ENCODE measurements at places on chromosomes 6 and 20.

- DNase-seq: no peak
Measured at GRCh38 chr6:85673198-85674139, 30.8 kb upstream of the SYNCRIP start.

GRCh38 chr6:23106951-23107350 is 537.6 kb downstream of the HDGFL1 start:
- peak; percentile 91 for DNase-seq

DNA sequence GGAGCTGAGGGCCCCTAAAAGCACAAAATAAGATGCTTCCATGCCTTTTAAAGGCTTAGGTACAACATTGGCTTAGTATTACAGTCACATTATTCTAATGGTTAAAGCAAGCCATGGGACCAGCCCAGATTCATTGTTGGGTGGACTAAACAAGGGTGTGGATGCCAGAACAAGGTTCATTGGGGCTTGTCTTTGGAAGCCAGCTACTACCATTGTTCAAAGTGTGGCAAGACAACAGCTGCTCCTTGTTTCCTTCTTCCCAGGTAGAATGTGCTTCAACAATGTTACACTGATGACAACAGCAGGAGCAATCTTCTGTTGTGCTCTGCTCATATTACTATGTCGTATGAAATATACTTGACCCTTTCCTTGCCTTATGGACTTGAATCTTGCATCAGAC is 261.5 kb downstream of the TBC1D7 start:
- no peak for DNase-seq

GRCh38 chr6:117506907-117507306 is 24.4 kb downstream of the DCBLD1 start:
- no peak for DNase-seq

GRCh38 chr20:62820208-62820961 is 3.5 kb downstream of the COL9A3 start:
- DNase-seq: no peak

DNA sequence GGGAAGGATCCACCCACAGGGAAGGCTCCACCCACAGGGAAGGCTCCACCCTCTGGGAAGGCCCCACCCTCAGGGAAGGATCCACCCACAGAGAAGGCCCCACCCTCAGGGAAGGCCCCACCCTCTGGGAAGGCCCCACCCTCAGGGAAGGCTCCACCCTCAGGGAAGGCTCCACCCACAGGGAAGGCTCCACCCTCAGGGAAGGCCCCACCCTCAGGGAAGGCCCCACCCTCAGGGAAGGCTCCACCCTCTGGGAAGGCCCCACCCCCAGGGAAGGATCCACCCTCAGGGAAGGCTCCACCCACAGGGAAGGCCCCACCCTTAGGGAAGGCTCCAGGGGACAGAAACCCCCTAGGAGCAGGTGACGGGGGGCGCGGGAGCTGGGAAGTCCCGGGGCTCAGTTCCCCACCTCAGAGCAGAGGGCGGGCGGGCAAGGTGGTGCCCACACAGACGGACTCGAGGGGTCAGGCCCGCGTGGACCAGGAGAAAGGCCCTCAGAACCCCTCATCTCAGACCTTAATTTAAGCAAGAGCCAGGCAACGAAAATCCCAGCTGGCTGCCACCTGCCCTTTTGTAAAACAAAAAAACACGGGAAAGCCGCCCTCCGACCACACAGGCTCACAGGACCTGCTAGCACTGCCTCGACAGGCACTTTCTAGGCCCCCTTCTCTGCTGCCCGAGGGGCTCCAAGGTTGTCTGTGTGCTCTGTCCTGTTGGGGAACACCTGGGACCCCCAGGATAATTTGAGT is 39.7 kb downstream of the KCNQ2 start:
- DNase-seq: no peak

DNA sequence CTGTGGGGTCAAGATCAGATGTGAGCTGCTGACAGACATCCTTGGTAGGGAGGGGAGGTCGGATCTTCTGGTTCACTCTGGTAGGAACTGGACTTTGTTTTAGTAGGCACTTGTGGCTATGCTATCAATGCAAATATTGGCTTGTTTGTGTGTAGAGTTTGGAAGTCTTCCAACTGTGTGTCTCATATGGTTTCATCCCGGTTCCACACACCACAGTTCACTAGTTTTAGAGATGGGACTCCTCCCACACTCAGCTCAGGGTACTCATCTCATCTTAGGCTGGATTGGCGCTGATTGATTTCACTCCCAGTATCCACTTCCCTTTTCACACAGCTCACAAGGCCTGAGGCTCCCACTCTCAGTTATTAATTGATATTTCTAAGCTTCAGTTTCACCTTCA is 161.3 kb downstream of the THBS2 start:
- DNase-seq: peak; percentile 51

GRCh38 chr6:114998492-114998891 is 655.7 kb upstream of the HS3ST5 start:
- no peak for DNase-seq

GRCh38 chr6:41712651-41713103 is 22.7 kb downstream of the TFEB start:
- no peak for DNase-seq

- DNase-seq: peak; percentile 63
Measured at GRCh38 chr6:148831531-148831930, 84.7 kb downstream of the UST start.

- DNase-seq: peak; percentile 91
Measured at GRCh38 chr6:113813142-113813541, 44.0 kb upstream of the MARCKS start.

GRCh38 chr6:156919370-156919769 is 142.2 kb downstream of the ARID1B start:
- no peak for DNase-seq

GRCh38 chr6:53361549-53362031 is 12.8 kb upstream of the ELOVL5 start:
- DNase-seq: no peak

- no peak for DNase-seq
Measured at GRCh38 chr6:8043221-8043620, 21.0 kb downstream of the BLOC1S5 start.

- DNase-seq: no peak
Measured at GRCh38 chr6:4157506-4157905, 22.1 kb upstream of the ECI2 start.

DNA sequence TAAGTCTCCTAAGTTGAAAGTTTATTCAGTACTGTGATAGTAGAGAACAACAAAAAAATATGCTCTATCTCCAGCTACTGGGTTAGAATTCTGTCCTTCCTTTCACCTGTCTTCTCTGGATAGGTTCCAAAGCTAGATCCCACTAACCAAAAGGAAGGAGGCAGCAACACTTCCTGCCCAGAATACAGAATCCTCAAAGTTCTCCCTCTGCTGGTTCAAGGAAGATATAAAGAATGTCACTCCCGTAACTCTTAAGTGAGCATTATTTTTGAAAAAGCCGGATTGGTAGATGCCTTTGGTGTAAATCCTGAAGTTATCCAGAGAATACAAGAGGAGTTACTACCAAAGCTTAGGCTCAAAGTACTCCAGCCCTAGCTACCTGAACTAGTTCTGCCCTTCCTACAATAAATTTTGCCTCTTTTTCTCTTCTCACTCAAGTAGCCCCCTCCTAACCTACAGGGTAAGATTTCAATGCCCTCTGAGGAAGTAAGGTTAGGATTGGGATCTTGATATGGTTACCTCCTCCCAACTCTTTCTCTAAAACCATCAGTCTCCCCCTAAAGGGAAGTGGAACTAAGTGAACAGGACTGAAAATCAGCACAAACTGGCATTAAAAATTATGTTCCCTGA is 26.0 kb upstream of the CRIP3 start:
- DNase-seq: peak; percentile 71

DNA sequence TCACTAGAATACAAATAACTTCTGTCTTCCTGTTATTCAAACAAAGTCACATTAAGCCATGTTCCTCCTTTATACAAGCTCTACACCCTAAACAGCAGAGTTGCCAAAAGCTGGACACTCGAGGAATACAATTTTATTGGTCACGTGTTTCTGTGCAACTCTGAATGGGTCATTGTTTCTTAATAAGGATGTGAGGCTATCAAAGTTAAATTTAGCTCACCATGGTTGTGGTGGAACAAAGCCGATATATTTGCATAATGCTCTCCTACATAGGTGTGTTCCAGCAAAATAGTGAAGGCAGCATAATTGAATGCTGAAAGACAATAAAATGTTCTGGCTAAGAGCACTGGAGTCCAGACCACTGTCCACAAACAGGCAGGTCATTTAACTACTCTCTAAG is 36.9 kb upstream of the CD2AP start:
- no peak for DNase-seq

GRCh38 chr6:166848979-166849748 is 107.2 kb downstream of the RNASET2 start:
- no peak for DNase-seq

DNA sequence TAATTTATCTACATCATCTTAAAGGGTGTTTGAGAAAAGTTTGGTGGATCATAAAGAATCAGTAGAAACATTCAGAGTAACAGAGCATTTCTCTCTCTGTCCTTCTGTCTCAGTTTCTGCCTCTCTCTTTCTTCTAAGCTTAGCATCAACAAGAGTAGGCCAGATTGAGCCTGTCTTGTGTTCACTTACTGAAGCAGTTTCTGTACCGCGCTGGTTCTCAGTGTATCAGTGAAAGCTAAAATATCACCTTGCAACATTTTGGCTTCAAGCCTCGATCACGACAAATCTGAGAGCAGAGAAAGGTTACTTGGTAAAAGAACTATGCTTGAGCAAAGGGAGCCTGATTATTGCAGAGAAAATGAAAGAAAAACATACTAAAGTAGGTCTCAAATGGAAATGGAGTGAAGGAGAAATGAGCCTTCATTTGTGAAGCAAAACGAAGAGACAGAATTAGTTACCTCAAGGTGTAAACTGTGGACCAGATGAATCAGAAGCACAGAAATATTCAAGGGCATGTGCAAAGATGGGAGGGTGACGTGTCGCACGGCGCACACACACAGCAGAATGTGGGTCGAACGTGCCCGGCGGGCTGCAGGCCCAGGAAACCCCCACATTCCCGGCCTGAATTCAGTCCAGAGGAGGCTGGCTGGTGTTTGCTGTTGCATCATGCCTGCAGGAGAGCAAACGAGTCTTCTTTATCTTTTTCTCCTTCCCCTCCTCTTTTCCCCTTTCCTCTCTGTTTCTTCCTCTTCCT is 509.3 kb downstream of the QKI start:
- DNase-seq: no peak

- DNase-seq: no peak
Measured at GRCh38 chr20:60636417-60636816, 615.6 kb upstream of the CDH4 start.

DNA sequence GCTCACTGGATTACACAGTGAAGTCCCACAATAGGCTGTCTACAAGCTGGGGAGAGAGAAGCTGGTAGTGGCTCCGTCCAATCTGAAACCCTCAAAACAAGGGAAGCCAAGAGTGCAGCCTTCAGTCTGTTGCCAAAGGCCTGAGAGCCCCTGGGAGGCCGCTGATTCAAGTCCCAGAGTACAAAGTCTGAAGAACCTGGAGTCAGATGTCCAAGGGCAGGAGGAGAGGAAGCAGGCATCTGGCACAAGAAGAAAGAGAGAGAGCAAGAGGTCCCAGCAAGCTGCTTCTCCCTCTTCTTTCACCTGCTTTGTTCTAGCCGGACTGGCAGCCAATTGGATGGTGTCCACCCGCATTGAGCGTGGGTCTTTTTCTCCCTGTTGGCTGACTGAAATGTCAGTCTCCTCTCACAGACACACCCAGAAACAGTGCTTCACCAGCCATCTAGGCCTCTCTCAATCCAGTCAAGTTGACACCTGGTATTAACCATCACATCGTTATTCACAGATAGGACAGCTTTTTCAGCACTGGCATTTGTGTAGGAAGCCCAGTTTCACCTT is 51.2 kb downstream of the CRYBG1 start:
- DNase-seq: no peak

GRCh38 chr6:52186480-52186879 is 305 bp downstream of the IL17A start:
- no peak for DNase-seq

GRCh38 chr6:111589366-111589765 is 16.3 kb downstream of the TRAF3IP2 start:
- DNase-seq: peak; percentile 92

- peak; percentile 38 for DNase-seq
Measured at GRCh38 chr6:17964633-17965032, 22.8 kb downstream of the KIF13A start.

DNA sequence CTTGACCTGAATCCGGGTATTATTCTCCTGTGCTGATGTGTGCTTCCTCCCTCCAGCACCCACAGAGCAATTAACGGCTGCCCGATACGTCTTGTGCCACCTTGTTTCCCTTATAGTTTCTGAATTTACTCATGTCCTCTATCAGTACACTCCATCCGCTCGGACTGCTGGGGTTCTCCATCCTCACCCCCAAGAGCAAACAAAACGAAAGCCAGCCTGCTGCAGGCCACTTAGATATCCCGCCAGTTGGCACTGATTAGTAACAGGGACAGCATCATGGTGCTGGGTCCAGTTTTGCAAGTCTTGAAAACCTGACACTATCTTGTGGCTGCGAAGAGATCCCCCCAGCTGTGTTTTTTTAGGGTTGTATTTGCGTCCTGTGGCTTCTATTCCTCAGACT is 71.8 kb downstream of the SSR1 start:
- no peak for DNase-seq

DNA sequence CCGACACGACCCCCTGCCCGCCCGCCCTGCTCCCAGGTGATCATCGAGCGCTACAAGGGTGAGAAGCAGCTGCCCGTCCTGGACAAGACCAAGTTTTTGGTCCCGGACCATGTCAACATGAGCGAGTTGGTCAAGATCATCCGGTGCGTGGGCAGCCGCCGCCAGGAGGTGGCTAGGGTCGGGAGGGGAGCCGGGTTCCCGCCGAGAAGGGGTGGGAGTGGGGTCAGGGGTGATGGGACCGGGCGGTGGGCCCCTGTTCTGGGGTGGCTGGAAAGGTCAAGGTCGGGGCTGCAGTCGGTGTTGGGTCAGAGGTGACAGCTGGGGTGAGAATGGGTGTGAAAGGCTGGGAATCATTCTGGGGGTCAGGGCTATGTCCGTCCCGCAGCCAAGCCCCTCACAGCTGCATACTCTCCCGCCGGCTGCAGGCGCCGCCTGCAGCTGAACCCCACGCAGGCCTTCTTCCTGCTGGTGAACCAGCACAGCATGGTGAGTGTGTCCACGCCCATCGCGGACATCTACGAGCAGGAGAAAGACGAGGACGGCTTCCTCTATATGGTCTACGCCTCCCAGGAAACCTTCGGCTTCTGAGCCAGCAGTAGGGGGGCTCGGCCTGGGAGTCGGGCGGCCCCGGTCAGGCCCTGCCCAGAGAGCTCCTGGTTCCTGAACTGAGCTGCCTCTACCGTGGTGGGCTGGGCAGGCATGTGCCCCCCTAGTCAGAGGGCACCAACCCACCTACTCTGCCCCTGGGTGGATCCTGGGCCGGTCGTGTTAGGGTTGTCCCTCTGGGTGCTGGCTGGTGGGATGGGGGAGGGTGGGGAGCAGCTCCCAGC is 1.0 kb downstream of the MAP1LC3A start:
- no peak for DNase-seq

GRCh38 chr6:98957450-98957849 is 9.7 kb upstream of the FBXL4 start:
- DNase-seq: peak; percentile 29

GRCh38 chr6:38933426-38933825 is 115.2 kb upstream of the GLP1R start:
- DNase-seq: peak; percentile 4

GRCh38 chr6:139060332-139060731 is 31.8 kb downstream of the ABRACL start:
- DNase-seq: peak; percentile 86
